ENCODE measurements at places on chromosomes 5 and 9.
A peak's percentile ranks its signal among the peaks of the same experiment; 100 is the strongest.

DNA sequence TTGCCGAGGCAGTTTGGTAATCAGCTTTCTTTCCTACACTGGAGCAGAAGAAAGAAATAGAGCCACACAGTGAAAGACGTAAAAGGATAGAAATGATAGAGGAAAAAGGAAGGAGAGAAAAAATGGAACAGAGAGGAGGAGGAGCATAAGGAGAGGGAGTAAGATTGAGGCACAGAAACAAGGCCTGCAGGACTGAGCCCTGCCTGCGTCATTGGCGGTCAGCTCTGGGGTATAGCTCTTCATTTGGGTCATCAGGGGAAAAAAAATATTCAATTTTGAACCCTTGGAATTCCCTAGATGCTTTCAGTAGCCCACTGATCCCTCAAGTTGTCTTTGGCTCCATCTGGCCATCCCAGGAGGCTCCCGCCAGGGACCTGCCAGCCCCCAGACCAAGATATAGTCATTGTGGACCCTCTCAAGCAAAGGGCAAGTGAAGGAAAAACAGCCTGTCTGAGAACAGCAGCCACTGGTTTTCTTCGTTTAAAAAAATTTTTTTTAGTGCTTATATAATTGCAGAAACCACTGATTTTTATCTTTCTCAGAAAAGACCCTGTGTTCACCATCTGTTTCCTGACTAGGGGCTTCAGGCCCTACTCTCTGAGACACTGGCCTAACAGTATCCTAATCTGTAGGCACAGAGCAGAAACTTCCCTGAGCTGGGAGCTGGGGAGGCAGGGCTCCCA is 31.3 kb upstream of the MATR3 start:
- DNase-seq: no peak

- DNase-seq: no peak
Measured at GRCh38 chr5:55027595-55027994, 3.5 kb downstream of the GZMK start.

DNA sequence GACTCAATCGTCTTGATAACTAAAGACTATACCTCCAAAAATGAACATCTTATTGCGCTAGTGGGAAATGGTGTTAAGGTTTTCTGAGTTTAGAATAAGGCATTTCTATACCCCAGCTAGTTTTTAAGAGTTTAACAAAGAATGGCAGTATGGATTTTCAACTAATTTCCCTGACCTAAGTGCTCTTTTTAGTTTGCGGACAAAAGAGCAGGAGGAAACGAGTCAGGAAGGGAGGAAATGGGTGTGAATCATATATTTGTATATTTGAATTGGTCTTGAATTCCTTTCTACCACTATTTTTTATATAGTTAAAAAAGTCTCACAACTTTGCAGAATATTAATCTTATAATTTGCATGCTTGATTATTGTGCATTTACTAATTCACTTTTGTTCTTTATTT is 516.3 kb upstream of the ZNF608 start:
- DNase-seq: no peak

DNA sequence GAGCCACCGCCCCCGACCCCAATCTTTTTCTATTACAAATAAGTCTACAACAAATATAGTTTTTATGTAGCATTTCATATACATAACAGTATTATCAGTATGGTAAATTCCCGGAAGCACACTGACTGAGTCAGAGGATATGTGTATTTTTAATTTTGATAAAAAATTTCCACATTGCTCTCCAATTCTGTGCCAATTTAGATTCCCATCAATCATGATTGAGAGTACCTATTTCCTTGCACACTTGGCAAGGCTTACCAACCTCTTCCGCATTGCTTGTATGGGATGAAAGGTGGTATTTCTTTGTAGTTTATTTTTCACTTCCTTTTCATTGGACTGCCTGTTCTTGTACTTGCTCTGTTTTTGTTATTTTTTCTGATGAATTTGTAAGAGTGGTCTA is 204.6 kb downstream of the RFX3 start:
- DNase-seq: no peak

DNA sequence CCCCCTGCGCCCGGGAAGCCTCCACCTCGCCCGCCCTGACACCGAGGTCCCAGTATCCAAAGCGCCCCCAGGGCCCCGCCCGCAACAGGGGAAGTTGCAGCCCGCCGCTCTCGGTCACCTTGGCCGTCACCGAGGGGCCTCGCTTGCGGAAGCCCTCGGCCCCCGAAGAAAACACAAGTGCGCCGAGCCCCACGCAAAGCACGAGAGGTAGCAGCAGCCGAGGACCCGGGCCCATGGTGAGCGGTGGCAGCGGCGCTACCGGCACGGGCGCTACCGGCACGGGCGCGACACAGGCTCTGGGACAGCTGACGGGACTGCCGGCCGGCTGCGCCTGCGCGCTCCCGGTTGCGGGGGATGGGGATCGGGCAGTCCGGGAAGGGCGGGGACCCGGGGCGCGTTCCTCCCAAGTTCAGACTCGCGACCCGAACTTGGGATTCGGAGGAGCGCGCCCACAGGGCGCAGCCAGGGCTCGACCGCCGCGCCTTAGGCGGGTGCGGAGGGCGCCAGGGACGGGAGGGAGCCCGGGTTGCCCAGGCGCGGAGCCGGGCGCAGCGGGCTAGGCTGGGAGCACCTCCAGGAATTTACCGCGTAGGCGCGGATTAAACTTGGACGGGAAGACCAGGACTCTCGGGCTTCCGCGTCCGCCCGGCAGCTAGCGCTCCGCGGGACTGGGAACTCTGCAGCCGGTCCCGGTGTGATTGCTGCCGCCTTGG is at the start of gene PPIC:
TSS of gene PPIC (minus strand) at position 335 of the 713 bp plus-strand sequence. CDS start at position 235, 100 bp downstream.
- DNase-seq: peak; percentile 87

GRCh38 chr5:78591972-78592700 is 56.4 kb downstream of the LHFPL2 start:
- no peak for DNase-seq

GRCh38 chr5:159886296-159886695 is 30.0 kb upstream of the ADRA1B start:
- DNase-seq: no peak

DNA sequence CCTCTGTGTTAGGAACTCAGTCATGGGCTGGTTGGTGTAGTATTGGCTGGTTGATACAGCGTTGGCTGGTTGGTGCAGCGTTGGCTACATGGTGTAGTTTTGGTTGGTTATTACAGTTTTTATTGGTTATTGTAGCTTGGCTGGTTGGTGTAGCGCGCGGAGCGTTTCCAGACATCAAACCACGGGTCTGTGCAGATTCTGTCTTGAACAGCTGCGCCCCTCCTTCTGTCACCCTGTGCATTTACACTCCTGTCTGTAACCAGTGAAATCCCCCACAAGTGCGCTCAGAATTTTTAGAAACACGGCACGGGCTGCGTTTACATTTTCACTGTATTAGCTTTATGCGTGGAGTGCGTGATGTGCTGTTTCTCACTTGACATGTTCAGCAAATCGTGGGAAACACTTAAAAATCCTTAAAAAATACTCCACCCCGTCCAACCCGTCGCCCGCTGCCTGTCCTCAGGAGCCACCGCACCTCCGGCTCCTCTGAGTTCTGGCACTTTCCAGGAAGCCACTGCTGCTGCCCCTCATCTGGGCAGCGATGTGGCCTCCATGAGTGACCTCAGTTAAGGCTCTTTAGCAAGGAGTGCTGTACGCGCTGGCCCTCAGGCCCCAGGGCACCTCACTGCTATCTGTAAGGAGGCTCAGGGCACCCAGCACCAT is 20.8 kb downstream of the NKD2 start:
- DNase-seq: no peak

- DNase-seq: no peak
Measured at GRCh38 chr5:168992016-168992415, 308.9 kb downstream of the SLIT3 start.

GRCh38 chr5:16976625-16977008 is 40.5 kb upstream of the MYO10 start:
- DNase-seq: no peak

DNA sequence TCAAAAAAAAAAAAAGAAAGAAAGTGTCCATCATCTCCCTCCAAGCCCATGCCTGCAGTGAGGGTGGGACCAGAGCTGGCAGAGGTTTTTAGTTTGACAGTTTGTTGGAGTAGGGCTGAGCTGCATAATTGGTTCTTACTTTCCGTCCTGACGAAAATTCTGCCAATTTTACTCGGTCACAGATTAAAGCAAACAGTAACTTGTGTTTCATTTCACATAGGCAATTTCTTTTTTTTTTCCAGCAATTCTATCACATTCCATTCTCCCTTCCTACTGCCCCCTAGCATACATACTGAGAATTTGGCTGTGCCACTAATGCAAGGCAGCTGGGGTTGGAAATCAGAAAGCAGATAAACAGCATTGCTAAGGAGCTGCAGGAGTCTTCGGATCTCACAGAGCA is 132.4 kb downstream of the FRMD3 start:
- DNase-seq: no peak

DNA sequence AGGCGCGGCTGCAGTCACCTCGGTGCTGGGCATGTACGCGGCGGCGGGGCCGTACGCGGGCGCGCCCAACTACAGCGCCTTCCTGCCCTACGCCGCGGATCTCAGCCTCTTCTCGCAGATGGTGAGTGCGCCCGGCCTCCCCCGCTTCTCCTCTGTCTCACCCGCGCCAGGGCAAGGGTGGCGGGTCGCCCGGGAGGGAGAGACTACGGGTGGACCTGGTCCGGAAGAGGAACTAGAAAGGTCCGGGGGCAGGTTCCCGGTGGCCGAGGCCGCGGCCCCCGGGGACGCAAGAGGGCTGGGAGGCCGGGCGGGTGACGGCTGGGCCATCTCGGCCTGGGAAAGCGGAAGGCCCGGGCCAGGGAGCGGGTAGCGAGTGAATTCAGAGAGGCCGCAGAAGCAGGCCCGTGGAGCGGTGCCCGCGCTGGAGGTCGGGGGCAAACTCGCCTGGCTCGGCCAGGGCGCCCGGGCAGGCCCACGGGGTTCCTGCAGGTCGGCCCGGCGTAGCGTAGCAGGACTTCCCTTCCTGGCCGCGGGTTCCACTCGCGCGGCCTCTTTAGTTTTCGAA is 711 bp downstream of the IRX1 start:
- DNase-seq: peak; percentile 69

- no peak for DNase-seq
Measured at GRCh38 chr9:126517833-126518356, 95.8 kb upstream of the LMX1B start.

- no peak for DNase-seq
Measured at GRCh38 chr5:179060116-179061008, at the start of gene ZNF354C. ZNF354C (plus strand) TSS chr5:179060373; CDS start chr5:179062069, 1,696 bp downstream.

- no peak for DNase-seq
Measured at GRCh38 chr9:120926397-120926928, at the start of gene TRAF1. TRAF1 (minus strand) TSS chr9:120926796; CDS start chr9:120926075, 721 bp downstream.

- DNase-seq: no peak
Measured at GRCh38 chr5:33523208-33523771, 82.5 kb downstream of the TARS1 start.

GRCh38 chr9:132494857-132495256 is 84.8 kb downstream of the CFAP77 start:
- no peak for DNase-seq

DNA sequence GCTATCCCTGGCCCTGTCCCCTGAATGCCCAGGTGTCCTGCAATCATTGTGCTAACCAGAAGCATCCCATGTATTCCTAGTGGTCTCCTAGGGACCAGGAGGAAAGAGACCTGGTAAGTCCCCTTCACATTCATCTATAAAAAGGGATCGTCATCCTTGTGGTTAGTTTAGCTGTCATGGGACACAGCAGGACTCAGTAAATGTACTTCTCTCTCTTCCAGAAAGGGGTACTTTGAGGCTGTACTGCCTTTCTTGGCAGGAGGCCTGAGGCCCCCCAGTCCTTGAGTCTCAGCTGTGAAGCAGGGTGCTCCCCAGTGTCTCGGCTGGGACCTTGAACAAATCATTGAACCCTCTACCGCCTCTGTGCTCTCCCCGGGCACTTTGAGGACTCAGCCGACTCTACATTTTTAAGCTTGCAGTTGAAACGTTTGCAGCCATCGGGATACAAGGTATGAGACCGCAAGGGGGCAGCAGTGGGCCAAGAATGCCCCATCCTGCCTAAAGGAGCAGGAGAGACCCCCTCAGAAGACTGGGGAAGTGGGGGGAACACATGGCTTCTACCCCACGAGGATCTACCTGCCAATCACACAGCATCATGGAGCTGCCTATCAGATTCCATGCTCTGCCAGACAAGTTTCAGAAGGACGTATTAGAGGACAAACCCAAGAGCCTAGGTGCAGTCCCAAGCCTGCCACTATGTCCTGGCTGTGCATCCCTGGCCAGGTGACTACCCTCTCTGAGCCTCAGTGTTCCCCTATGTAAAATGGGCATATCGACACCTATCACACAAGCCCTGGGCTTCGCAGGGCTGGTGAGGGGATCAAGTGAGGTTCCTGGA is 2.4 kb upstream of the PHYKPL start:
- peak; percentile 83 for DNase-seq

DNA sequence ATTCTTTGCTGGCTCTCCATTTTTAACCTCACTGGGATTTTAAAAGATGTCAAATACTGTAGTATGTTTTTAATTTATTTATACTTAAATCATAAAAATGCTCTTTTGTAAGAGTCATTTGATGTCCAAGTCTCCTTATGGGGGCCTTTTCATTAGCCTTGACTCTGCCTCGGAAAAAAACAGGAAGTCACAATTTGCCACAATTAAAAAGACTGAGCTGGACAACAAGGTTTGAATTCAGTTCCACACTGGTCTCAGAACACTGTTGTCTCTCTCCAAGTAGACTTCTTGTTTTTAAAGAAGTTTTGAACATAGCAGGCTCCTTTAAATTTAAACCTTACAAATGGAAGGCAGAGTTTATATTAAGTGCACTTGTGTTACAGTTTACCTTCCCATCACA is 444.2 kb downstream of the ACTL7B start:
- DNase-seq: no peak

GRCh38 chr9:124354346-124355038 is 60.8 kb downstream of the PSMB7 start:
- no peak for DNase-seq

- DNase-seq: no peak
Measured at GRCh38 chr5:130206686-130207085, 302.4 kb downstream of the CHSY3 start.

GRCh38 chr9:72583370-72583769 is 62.0 kb downstream of the TMC1 start:
- DNase-seq: no peak

- DNase-seq: no peak
Measured at GRCh38 chr5:72543811-72544210, 36.6 kb upstream of the ZNF366 start.

DNA sequence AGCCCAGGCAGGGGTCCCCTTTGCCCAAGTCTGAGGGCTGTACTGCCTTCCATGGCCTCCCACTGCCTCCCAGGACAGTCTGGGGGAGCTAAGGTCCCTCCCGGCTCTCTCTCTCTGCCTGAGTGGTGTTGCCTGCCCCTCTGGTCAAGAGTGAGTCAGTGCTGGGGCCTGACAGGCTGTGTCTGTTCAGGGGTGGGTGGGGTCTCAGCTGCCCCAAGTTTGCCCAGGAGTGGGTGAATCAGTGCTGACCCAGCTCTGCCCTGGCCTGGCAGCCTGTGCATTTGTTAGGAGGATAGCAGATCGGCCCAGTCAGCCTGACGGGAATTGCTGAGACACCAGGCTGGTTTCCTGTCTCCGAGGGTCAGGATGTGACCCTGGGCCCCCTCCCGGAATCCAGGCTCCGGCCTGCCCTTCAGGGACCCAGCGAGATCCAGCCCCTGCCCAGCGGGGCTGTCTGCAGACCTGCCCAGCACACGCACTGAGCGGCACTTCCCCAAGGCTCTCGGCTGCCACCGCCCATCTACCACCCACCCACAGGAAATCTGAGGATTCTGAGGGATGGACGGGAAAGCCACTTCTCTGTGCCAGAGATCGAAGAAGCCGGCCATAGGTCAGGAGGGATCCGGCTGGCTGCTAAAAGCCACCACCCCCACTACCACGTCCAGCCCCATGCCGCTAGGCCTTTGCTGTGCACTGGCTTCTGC is 15.9 kb downstream of the ENG start:
- DNase-seq: peak; percentile 100

GRCh38 chr5:126354012-126354857 is 69.0 kb upstream of the GRAMD2B start:
- peak; percentile 33 for DNase-seq

- DNase-seq: no peak
Measured at GRCh38 chr5:133846478-133847226, 121.8 kb downstream of the C5orf15 start.

Data from H54 (cell line).